ENCODE measurements at places on chromosomes 3 and 15.

DNA sequence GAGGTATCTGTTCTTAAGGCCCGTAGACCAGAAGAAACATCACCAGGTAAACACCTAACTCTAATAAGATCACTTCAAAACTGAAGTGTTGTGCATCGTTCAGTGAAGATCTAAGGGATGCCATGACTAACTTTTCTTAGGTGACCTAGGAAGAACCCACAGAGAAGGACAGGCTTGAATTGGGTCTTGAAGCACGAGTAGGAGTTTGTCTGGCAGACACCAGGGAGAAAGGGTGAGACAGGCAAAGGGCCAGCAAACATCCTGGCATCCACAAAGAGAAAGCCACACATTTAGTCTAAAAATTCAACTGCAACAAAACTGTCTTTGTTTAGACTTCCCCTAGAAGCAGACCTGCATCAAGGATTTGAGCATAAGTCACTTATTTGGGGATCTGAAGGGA, 15.5 kb upstream of the CMTM8 start:
- DNase-seq = no peak

DNA sequence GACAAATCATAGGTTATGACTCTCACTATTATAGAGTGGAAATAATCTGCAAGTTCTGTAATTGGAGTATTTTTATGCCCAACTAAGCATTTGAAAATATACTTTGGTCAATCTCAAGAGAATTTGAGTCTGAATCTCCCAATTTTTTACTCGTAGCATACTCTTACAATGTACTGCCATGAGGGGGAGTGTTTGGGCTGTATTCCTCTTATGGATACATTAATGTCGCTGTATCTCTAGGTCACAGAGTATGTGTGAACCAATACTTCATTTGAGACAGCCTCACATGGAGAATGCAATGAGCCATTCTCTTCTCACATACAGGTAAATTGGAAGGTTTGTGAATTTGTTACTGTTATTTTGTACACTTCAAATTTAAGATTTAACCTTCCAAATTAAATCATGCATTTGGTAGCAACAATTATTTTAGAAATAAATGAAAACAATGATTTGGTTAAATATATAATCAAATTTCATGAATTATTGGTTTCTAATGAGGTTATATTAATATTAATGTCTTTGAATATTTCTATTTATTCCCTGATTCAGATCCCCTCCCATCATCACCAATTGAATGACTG, 5.5 kb upstream of the CD200 start:
- DNase-seq = no peak

- DNase-seq = no peak
Measured at GRCh38 chr15:48559285-48559684, 86.2 kb downstream of the FBN1 start.

- no peak for DNase-seq
Measured at GRCh38 chr15:34284937-34285336, 52.6 kb downstream of the SLC12A6 start.

DNA sequence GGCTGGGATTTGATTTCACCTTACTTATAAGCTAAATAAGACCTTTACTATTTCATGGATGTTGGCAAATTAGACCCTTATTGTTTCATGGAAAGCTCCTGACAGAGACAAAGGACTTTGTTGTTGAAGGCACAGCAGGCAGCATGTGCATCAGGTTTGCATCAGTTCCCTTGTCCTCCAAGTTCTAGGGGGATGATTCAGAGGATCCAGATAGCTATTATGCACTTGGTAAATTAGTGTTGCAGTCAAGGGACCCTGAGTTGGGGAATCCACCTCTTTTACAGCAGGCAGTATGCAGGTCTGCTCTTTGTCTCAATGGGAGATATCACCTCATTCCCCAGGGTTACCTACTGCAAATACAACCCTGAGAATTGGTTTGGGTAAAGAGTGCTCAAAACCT, 131.4 kb upstream of the IGSF10 start:
- DNase-seq = no peak

DNA sequence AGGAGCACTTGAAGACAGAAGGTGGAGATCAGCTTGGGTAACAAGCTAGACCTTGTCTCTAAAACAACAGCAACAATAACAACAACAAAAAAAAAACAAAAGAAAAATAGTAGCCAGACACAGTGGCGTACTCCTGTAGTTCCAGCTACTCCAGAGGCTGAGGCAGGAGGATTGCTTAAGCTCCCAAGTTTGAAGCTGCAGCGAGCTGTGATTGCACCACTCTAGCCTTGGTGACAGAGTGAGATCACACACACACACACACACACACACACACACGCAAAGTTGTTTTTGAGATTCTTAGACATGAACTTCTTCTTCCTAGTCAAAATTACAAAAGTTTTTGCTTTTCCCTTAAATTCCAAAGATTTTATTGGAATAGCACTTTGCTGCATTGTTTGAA, 93.0 kb upstream of the IGSF10 start:
- DNase-seq = no peak

GRCh38 chr3:177681852-177682251, 484.6 kb upstream of the TBL1XR1 start:
- DNase-seq = no peak

DNA sequence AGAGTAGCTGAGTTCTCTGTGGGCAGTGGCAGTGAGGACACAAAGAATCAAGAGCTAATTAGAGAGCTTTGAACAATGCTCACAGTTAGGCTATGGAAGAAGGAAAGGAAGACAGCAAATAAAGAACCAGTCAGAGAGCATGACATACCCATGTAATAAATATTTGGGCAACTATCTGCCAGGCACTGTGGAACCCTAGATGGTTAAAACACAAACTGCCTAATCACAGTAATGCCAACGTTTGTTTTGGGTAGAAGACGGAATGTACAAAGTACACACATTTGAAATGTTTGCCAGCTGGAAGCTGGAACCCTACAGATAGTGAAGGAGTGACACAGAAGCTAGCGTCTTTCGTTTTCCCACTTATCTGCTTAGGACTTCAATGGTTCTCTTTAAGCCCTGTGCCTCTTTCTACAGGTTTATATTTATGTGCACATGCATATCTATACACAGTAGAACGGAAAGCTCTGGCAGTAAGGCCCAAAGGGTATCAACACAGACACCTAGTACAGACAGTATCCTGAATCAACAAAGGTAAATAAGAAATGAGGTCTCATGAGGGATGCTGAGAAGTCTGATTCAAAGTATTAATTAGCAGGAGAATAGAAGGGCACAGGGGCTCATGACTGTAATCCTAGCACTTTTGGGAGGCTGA, 44.6 kb downstream of the ANKRD28 start:
- DNase-seq = no peak

DNA sequence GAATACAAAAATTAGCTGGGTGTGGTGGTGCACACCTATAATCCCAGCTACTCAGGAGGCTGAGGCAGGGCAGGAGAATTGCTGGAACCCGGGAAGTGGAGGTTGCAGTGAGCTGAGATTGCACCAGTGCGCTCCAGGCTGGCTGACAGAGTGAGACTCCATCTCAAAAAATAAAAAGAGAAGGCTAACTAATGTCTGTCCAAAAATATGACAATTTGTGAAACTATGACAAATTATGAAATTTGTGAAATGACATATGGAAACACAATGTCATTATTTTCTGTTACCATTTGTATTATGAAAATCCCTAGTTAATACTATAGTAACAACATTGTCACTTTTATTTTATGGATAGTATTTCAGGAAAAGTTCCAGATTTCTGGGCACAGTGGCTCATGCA, 1306.3 kb upstream of the EPHA6 start:
- no peak for DNase-seq

DNA sequence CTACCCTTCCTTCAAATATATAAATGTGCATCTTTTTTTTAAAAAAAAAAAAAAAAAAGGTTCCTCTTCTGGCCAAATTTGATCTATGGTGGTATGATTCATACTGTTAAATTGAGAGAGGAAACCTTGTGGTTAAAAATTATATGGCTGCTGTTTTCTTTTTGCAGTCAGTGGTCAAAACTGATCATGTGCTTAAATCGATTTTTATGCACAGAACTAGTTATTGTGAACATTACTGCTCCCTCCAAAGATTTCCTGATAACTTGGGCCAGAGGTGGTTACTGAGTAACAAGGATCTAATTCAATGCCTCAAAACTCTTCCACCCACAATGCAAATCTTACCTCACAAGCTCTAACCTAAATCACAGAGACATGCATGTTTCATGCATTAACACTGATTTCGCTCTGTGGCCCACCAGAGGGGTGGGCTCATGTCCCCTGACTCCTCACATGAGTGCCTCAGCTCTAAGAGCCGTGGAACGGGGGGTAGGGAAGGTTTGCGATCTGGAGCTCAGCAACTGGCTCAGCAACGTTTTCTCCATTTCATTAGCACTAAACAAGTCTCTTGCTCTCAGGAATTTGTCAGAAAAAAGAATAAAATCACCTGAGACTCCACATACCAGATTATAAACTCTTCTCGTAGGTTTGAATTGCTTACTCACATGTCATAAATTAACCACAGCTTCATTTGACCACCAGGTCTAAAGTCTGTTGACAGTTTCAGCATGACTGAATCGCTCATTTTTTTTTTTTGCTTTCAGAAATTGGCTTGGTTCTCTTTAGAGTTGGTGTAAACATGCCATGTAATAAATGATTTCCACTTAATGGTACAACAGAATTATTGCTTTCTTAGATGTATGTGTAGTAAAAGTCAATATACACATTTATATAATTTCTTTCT, 280.4 kb downstream of the CD47 start:
- DNase-seq = peak; percentile 18

- DNase-seq = no peak
Measured at GRCh38 chr3:156070028-156070427, 50.4 kb upstream of the KCNAB1 start.

GRCh38 chr3:141275511-141275910, 43.9 kb downstream of the PXYLP1 start:
- DNase-seq = no peak

- DNase-seq = no peak
Measured at GRCh38 chr3:136385457-136385856, 135.3 kb downstream of the PCCB start.

- no peak for DNase-seq
Measured at GRCh38 chr3:19471138-19471537, 322.8 kb downstream of the KCNH8 start.

DNA sequence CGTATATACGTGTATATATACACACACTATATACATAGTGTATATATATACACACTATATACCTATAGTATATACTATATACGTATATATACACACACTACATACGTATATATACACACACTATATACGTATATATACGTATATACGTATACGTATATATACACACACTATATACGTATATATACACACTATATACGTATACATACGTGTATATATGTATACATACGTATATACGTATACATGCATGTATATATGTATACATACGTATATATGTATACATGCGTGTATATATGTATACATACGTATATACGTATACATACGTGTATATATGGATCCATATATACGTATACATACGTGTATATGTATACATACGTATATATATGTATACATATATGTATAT, 9.4 kb downstream of the HACL1 start:
- DNase-seq = no peak

DNA sequence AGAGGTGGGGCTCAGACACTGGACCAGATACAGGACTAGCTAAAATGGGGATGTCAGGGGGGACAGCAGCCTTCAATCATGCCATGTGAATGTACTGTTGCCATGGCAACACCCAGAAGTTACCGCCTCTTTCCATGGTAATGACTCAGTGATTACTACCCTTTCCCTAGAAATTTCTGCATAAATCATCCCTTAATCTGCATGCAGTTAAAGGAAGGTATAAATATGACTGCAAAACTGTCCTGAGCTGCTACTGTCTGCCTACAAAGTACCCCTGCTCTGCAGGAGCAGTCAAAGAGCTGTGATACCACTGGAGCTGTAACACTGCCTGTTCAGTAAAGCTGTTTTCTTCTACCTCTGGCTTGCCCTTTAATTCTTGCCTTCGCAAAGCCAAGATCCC, 168.2 kb downstream of the PEAK1 start:
- DNase-seq = no peak

GRCh38 chr15:70251246-70251990, 153.7 kb upstream of the TLE3 start:
- no peak for DNase-seq

DNA sequence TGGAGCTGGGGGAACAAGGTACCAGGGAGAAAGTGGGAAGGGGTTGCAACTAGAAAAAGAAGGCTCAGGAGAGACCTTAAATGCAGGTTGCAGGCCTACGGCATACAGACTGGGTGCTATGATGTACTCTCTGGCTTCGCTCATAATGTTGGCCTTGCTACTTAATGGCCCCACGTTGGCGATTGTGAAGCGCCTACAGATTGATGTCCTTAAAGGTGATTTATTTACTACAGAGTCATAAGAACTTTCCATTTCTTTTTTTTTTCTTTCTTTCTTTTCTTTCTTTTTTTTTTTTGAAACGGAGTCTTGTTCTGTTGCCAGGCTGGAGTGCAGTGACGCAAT, 25.4 kb downstream of the ZBTB38 start:
- DNase-seq = no peak

GRCh38 chr3:51688206-51688600, 17.2 kb downstream of the TEX264 start:
- no peak for DNase-seq

DNA sequence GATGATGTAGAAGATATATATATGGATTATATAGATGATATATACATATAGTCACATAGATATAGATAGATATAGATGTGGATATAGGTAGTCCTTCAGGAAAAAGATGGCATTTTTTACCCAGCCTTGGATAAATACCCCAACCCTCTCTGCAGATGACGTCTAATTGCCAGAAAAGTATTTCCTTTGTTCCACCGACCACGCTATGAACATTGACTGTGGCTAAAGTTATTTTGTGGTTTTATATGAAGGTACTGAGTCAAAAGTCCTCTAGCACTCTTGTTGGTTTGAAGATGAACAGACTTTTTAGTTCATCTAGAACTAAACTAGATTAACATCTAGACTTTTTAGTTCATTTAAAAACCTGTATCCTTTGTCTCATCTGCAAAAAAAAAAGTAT, 207.7 kb downstream of the PLOD2 start:
- DNase-seq = no peak

GRCh38 chr3:167305340-167305890, 74.7 kb downstream of the ZBBX start:
- DNase-seq = no peak

DNA sequence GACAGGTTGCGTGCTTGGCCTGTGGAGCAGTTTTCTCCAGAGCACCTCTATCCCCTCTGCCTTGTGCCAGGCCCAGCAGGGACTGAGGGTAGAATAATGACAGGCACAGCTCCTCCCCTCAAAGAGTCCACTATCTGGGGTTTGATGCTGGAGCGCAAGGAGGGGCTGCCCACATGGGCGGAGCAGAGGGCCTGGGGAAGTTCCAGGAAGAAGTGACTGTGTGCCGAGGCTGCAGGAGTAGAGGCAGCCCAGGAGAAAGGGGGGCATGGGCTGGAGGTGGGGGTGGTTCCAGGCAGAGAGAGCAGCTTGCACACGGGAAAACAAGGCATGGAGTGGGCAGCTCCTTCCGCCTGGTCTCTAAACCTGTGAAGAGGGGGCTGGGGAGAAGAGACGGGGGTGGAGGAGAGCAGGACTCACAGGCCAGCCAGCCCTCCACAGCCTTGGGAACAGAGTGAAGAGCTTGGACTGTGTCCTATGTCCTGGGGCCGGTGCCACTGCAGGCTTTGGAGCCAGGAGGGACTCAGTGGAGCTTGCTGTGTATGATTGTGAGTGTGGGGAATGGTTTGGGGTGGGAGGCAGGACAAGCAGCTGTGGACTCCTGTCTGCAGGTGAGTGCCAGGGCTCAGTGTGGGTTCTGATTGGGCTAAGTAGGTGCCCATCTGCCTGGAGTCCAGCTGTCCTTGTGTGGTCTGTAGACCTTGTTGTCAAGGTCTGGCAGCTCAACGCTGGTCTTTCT, 48.1 kb downstream of the APBA2 start:
- no peak for DNase-seq
